Stimulated activated CD8-positive, alpha-beta memory T cell treated with anti-CD3 and anti-CD28 coated beads, Interleukin-12 subunit alpha, Interleukin-12 subunit beta, amount 100 ng/mL, for 4 hours (primary cell): ENCODE measurements at places on chromosomes 13 and 19.

DNA sequence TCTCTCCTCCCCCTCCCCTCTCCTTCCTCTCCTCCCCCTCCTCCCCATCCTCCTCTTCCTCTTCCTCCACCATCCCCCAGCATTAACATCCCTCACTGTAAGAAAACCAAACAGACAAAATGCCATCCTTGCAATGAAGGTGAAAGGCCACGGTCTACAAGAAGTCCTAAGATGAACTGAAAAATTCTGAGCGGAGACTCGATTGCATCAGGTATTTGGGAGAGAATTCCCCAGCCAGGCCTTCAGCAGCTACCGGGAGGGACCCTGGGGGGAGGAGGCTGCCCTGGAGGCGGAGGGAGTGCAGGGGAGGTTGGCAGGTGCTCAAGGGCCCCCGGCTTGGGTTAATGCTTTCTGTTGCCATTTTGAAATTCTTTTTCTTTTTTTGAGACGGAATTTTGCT, 10.1 kb upstream of the TIMM44 start:
- no peak for DNase-seq

- DNase-seq, result no peak
These were observed 12.2 kb upstream of the CDC16 start for GRCh38 chr13:114222461-114222968.

DNA sequence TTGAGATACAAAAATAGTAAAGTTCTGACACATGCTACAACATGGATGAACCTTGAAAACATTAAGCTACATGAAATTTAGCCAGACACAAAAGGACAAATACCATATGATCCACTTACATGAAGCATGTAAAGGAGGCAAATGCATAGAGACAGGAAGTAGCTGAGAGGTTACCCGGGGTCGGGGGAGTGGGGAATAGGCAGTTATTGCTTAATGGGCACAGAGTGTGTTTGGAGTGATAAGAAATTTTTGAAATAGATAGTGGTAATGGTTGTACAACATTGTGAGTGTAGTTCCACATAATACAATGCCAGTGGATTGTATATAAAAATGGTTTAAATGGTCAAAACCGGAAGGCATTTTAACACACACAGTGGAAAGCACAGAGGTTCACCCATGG, 4.3 kb downstream of the N4BP2L1 start:
- DNase-seq, result no peak

DNA sequence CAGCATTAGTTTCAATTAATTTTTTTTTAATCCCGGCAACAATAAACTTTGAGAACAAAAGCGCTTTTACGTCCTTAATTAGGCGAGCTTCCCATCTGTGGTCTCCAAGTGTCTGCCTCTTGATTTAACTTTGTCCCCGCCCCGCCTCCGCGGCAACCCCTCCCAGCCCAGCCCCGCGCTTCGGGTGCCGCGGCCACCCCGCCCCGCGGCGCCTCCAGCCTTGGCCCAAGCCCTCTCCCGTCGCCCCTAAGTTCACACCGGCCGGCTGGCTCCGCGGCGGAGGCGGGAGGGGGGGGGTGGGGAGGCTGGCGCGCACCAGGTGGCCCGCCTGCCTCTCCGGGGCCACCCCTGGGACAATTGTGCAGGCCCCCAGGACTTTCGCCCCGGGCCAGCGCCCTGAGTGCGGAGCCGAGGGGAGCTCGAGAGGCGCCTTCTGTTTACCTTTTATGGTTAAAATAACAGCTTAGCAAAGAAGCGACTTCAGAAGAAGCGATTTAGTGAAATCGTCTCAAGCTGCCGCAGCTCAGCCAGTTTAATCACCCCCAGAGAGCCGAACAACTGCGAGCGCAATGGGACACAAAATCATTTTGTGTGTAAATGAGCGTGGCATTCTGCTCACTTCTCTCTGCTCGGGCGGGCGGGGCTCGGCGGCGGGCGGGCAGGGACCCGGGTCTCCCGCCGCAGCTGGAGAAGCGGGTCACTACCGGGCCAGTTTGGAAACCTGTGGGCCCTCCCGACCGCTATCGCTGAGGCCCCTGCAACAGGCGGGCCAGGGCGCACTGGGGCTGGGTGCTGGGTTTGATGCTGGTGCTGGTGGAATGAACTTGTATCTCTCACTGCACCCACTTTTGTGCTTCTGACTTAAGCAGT, 1.4 kb downstream of the KCTD15 start:
- no peak for DNase-seq

DNA sequence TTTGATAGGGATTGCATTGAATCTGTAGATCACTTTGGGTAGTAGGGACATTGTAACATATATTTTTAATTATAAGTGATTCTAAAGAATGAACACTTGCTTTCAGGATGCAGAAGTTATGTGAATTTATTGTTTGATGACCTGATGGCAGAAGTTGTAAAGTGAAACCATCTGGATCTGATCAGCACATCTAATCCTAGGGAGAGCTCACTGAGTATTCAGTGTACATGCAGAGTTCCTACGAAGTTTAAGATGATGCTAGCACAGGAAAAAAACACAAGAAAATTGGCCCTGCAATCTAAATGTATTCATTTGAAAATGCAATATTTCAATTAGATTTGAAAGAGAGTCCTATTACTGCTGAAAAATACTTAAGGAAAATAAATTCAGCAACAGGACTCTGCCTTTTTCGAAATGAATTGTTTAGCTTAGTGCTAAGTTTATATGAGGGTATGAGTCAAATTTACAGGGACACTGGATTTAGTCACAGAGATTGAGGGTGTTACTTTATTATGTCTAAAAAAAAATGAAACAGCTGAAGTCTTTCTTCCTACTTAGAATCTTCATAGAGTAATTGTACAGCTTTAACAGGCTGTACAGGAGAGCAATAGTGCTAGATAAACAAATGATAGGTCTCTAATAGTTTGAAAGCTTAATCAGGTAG, 385.7 kb downstream of the DCT start:
- DNase-seq, result no peak

DNA sequence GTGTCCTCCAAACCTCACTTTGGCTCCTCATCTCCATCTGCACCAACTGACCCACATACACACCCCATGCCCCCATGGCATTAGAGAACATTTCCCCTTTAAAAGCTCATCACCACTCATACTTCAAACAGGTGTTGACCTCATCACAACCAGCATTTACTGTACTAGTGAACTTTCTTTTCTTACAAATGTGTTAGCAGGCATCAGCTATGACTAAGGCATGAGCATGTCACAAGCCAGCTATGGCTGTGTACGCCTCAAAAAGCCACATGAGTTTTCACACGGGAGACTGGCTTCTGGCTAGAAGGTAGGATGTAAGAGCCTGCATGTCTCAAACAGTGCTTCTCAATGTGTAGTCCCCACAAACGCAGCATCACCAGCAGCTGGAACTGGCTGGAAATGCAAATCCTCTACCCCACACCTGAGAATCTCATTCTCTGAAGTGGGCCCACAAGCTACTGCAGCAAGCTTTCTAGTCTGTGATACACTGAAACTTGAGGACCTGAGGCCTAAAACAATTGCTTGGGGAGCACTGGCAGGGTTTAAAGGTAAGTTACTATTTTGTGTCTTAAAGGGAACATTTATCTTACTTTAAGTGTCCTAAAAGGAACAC, 66.8 kb downstream of the TUBGCP3 start:
- no peak for DNase-seq

DNA sequence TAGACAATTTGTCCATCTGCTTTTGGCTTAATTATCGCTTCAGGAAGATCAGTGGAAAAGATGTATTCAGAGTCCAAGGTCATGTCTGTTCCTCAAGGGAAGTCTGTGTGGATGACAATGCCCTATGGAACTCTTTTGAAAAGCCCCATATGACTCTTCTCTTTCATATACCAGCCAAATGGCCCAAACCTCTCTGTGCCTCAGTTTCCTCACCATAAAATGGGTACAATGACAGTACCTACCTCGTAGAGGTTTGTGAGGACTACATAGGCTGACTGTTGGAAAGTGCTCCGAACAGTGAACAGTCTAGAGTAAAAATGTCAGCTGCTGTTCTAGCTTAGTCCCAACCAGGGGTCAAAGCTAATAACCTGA, 104.6 kb downstream of the COL4A2 start:
- DNase-seq, result no peak

DNA sequence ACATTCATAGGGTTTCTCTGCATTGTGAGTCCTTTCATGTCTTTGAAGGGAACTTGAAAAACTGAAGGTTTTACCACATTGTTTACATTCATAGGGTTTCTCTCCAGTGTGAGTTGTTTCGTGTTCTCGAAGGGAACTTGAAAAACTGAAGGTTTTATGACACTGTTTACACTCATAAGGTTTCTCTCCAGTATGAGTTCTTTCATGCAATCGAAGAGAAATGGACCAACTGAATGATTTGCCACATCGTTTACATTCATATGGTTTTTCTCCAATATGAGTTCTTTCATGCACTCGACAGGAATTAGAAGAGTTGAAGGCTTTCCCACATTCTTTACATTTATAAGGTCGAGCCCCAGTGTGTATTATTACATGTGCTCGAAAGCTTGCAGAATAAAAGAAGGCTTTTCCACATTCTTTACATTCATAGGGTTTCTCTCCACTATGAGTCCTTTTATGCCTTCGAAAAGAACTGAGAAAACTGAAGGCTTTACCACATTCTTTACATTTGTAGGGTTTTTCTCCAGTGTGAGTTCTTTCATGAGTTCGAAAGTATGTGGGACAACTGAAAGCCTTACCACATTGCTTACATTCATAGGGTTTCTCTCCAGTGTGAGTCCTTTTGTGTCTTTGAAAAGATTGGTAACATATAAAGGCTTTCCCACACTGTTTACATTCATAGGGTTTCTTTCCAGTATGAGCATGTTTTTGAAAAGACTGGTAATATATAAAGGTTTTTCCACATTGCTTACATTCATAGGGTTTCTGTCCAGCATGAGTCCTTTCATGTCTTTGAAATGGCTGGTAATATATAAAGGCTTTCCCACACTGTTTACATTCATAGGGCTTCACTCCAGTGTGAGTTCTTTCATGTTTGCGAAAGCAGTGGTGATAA, 20.7 kb downstream of the ZNF14 start:
- DNase-seq, result no peak

GRCh38 chr13:44309794-44310757, 63.5 kb upstream of the SERP2 start:
- DNase-seq, result no peak

DNA sequence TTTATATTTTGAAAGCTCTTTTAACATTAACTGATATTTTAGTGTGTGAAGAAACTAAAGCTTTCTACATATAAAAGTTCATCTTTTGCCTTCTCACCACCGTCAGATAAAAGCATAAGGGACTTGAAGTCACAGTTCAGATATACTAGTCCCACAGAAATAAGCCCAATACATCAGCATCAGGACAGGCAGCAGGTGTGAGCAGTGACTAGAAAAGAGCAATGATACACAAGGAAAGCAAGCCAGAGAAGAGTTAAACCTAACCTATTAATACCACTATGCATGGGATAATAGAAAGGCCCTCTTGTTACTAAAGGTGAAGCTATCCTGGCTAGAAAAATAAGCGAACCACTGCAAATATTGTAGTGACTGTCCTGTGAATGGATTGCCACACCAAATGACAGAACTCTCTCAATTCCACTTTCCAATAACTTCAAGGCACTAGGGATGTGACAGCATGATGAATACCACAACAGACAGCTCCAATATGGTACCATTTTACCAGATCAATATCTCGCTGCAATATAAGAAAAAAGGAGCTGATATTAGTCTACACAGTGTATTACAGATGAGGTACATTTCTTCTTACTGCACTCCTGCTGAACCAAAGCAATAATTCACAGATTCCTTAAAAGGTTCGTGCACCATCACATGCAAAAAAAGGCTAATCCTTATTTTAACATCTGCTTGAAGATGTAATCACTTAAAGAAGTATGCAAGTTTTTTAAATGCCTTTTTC, 114.1 kb downstream of the DACH1 start:
- DNase-seq, result no peak

DNA sequence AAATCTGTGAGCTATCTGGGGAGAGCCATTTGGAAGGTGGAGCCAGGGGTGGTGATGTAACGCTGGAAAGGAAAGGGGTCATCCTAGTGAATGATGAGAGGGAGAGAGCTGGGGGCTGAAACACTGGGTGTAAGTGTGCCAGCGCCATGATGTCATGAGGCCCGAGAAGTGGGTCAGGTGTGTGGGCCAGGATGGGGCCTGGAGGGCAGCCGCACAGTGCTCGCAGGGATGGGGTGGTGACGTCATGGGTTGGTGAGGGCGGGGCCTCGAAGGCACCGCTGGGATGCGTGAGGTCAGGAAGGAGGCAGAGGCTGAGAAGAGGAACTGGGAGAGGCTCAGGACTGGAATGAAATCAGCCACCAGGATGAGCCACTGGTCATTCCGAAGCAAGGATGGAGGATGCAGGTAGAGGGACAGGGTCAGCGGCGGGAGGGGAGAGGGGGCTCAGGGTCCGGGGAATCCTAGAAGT, 4.4 kb downstream of the CCDC61 start:
- no peak for DNase-seq

DNA sequence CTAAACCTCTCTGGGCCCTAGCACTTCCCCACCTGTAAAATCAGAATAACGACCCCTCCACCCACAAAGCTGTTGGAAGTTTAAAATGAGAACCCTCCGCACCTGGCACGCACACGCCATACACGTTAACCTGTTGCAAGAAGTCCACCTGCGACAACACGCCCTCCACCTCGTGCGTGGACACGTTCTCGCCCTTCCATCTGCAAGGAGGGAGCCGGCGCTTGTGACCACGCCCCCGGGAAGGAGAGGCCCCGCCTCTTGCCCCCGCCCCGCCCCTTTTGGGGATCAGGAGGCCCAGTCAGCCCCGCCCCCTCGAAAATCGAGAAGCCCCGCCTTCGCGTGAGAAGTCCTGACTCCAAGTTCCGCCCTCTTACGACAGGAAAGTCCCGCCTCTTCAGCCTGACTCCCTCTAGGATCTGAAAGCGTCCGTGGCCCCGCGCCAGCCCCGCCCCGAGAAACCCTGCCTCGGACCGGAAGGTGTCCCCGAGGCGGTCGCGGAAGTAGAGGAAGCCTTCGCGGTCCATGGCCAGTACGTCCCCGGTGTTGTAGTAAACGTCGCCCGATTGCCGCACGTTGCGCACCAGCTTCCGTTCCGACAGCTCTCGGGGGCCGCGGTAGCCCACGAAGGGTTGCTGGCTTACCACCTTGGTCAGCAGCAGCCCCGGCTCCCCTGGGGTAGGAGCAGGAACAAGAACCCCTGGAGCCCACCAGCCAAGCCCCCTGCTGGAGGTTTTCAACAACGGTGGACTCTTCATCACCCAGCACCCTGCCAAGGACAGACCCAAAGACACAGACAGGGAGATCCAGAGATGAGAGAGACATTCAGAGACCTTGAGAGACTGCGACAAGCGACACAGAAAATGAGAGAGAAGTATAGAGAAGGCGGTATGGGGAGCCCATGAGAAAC, 12.5 kb downstream of the SLC27A5 start:
- peak; percentile 91 for DNase-seq
